Daoy (cell line): ENCODE measurements at places on chromosomes 3 and 15. TPM values are rescaled to one million over a fixed set of nuclear protein-coding genes. Genes with fewer than 3 reads are reported as not detected.

- no peak for DNase-seq
Measured at GRCh38 chr3:87801409-87801808, 257.4 kb downstream of the CGGBP1 start.

EXD1 gene
- not detected in 2 replicates for total RNA-seq

DNA sequence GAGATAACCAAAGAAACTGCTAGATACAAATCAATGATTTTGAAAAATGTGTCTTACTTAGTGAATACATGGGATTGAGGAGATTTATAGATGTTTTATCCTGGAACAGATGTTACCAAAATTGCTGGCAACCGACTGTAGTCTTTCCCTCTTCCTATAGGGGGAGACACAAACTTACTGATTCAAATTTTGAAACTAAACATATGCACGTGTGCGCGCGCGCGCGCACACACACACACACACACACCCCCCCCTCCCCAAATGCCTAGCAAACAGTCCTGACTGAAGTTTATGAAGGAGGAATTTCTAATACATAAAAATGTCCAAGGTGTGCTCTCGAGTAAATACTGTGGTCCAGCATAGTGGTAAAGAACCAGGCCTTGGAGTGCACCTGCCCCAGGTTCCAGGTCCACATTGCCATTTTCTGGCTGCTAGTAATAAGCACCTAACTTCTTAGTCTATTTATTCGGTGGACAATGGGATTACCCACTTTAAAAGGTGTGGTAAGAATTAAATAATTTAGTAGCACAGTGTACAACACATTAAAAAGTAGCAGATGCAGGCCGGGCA, 18.5 kb upstream of the C3orf62 start:
- no peak for DNase-seq

- DNase-seq = peak; percentile 99
Measured at GRCh38 chr3:197367081-197367780, 68.8 kb upstream of the DLG1 start.

- DNase-seq = no peak
Measured at GRCh38 chr3:136544532-136544931, 207.6 kb downstream of the STAG1 start.

SLC28A2 gene
- total RNA-seq = not detected in 2 replicates

- DNase-seq = no peak
Measured at GRCh38 chr3:61634678-61635077, 73.3 kb downstream of the PTPRG start.

- DNase-seq = no peak
Measured at GRCh38 chr3:189567766-189568420, 63.3 kb upstream of the TP63 start.

SNX22 gene
- total RNA-seq = not detected in 2 replicates

CCR9 gene
- total RNA-seq = not detected in 2 replicates

SLC2A2 gene
- not detected in 2 replicates for total RNA-seq

DNA sequence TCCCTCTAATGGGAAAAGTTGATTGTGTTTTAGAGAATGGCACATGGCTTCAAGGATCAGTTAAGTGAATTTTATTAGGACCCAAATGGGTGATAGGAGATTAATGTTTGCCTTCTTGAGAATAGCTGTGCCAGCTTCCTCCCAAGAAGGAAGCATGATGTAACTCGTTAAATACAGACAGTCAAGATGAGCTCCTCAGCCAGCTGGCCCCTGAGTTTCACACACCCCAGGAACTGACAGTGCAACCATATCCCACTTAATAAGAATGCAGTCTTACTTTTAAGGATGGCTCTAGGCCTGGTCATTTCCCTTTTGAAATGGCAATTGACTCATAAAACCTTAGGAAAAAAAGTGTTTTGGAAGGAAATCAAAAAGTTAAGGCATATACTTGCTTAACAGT, 472.8 kb upstream of the KCNMB2 start:
- DNase-seq = no peak

TMC3 gene
- not detected in 2 replicates for total RNA-seq

GRCh38 chr3:56366641-56367162, 101.6 kb downstream of the ERC2 start:
- no peak for DNase-seq

- no peak for DNase-seq
Measured at GRCh38 chr3:20905210-20905805, 719.3 kb upstream of the SGO1 start.

SLC25A36 gene
- 36.0 and 54.2 TPM in 2 replicates for total RNA-seq

DNA sequence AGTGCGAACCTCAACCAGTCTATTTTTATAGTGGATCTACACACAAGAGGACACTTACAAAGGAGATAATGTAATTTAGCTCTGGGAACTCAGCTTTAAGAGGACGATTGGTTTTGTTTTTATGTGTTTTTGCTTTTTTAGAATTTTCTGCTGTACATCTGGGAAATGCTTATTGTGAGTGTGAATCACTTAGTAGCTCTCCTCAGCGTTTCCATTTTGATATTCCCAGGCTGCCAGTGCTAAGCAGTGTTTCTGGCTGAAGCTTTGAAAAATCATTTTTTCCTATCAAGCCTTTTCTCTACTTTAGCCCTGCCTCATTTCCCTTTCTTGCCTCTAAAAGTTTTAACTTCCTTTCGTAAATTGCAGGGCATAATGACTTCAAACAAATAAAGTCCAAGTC, 117.9 kb downstream of the RBMS3 start:
- no peak for DNase-seq

DNA sequence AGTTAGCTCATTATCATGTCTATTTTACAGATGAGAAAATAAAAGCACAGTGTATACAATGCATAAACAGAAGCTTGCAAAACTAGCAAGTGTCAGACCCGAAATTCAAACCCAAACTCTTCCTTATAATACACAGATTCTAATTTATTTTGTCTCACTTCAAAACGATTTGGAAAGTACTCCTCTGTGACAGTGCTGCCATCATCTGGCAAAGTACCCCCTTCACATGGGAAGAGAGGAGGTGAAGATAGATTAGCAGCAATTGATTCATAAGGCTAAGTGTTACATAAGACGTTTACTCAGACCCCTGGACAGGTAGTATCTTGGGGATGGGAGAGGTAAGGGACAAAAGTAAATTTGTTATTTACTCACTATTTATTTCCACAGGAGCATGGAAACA, 744.0 kb upstream of the SGO1 start:
- DNase-seq = no peak

- no peak for DNase-seq
Measured at GRCh38 chr15:36605604-36606263, 26.3 kb downstream of the CDIN1 start.

DNA sequence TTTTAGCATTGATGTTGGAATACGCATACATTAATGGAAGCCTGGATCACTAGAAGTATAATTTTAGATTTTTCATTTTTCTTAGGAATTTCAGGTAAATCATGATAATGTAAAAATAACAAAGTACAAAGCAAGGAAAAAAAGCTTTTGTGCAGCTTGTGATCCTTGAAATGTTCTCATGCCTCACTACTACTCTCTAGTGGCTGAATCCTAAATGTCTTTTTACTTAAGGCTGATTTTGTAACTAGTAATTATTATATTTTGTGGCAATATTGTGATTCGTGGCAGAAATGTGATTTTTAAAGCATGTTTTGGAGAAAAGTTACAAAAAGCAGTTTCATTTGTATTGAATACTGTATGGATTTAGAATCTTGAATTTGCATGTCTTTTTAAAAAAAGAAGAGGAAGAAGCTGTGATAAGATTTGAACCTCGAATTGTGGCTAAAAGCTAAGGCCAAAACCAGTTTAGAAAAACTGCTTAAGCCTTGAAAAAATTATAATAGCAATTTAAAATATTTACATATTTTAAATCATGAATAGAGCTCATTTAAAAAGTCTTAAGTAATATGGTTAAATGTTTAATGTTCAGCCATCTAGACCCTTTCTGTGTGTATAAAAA, 39.0 kb downstream of the U2SURP start:
- DNase-seq = no peak

GRCh38 chr3:46893146-46893748, 15.7 kb downstream of the PTH1R start:
- DNase-seq = no peak

DNA sequence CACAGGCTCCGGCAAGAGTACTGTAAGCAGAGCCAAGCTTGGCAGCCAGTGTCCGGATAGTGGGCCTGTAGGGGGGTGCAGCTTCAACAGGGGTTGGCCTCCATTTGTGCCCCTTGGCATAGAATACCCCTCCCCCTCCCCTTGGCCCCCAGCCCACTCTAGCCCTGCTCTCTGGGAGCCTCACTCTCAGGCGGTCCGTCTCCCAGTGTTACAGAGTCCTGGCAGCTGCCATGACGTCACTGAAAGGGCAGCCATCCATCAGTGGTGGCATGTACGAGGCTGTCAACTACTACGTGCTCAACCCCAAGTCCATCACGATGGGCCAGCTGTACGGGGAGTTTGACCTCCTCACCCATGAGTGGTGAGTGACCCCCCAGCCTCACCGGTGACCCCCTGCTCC, 50.4 kb downstream of the DNAH1 start:
- DNase-seq = no peak

ECE2 gene
- total RNA-seq = not detected in 2 replicates

DNA sequence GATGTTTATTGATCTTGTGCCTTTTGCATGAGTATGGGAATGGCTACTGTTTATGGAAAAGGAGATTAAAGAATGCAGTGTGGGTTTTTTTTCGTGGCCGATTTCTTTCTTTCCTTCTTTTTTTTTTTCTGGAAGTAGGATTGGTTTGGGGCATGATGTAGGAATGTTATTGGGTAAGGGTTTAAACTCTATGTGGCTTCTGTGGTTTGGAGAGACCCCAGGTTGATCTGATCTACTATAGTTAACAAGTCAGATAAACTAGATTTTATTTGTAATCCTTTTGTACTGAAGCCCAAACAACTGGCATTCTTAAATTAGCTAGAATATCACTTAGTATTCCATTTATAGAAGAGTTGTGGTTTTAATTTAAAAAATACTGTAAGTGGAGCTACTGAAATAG, 304.8 kb downstream of the LPP start:
- no peak for DNase-seq

GRCh38 chr15:75542386-75542797, 36.7 kb downstream of the PTPN9 start:
- DNase-seq = no peak

- DNase-seq = no peak
Measured at GRCh38 chr3:78712941-78713340, 1054.9 kb downstream of the ROBO1 start.

DNA sequence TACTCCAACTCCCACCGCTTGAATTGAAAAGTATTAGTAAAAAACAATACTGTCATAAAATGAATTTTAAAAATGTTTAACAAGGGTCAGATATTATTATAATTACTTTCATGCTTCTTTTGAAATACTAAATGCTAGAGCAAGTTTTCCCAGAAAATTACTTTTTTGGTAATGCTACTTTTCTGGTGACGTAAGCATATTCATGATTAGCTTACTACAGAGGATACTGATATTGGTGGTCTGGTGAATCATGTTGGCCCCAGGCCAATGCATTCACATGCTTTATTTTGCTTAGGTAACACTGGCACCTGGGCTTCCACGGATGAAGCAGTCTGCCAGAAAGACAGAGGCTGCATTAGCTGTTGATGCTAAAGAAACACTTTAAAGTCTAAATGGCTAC, 12.4 kb downstream of the SPATA16 start:
- DNase-seq = peak; percentile 8

DNA sequence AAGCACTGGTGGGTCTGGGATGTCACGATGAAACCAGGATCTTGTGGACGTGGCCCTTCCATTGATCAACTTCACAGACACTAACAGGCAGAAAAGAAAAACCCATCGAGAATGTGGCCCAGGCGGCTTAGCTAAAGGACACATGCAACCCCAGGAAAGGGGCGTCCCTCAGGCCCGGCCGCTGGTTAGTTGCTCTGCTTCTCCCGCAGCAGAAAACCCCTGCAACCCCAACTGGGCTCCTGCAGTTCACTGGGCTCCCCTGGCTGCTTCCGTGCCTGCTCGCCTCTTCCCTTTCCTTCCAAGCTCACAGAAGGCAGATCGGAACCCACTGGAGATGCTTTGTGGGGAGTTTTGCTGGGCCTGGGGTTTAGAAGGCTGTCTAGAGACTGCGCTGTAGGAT, 1.1 kb downstream of the GASK1A start:
- no peak for DNase-seq

DNAH12 gene
- 0.06 TPM in 1 of 2 replicates, not detected in the other for total RNA-seq

GRCh38 chr3:194136519-194137007, 615 bp downstream of the HES1 start:
- DNase-seq = no peak

ADGRG7 gene
- not detected in 2 replicates for total RNA-seq

GRCh38 chr3:29324180-29324651, 43.3 kb downstream of the RBMS3 start:
- DNase-seq = peak; percentile 80

DNA sequence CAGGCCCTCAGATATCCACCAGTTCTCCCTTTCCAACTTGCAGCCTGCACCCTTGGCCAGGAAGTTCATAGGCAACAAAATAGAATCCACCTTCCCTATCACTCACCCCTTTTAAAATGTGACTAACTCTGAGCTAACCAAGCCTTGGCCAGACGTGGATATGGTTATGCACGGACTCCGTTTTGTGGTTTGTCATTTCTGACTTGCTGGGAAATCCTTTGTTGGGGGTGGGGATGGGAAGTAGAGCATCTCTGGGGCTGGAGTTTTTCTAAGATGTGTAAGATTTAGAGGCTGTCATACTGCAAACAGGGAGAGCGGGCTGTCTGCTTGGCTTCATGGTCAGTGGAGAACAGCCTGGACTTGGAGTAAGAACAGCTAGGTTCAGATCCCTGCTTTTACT, 62.6 kb downstream of the SMAD3 start:
- DNase-seq = peak; percentile 97

AADACL2 gene
- not detected in 2 replicates for total RNA-seq

- DNase-seq = no peak
Measured at GRCh38 chr15:68994981-68995761, 19.3 kb upstream of the NOX5 start.

GRCh38 chr3:55204417-55204816, 276.6 kb upstream of the LRTM1 start:
- no peak for DNase-seq

ZBTB11 gene
- total RNA-seq = 21.6 and 23.7 TPM in 2 replicates

GRCh38 chr3:38579551-38580449, 69.7 kb downstream of the SCN5A start:
- no peak for DNase-seq

MEGF11 gene
- under 0.01 and 0.34 TPM in 2 replicates for total RNA-seq

TRIM71 gene
- total RNA-seq = 0.06 TPM in 1 of 2 replicates, not detected in the other

DNA sequence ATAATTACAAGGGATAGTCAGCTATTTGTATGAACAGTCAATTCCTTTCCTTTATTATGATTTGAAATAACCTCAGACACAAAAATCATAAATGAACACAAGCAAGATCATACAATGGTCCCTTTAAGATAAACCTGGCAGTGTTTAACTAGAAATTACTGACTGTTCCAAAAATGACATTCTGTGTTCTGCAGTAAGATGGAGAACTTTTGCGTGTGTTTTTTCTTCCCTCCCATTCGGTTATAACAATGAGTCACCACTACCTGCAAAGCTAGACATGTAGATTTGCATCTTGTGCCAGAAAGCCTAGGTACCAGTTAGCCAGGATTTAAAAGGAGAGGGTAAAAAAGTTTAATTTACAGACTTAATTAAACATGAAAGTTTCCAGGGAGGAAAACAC, 248.2 kb upstream of the ADAMTS9 start:
- DNase-seq = no peak

- DNase-seq = no peak
Measured at GRCh38 chr15:32701863-32702262, 15.9 kb upstream of the GREM1 start.

CELSR3 gene
- 1.9 and 2.4 TPM in 2 replicates for total RNA-seq

- DNase-seq = no peak
Measured at GRCh38 chr3:42741796-42742195, 31.3 kb downstream of the CCDC13 start.

CHRD gene
- total RNA-seq = 0.11 and 1.6 TPM in 2 replicates
